ENCODE measurements at places on chromosomes 3 and 15. TPM values are rescaled to one million over a fixed set of nuclear protein-coding genes. Genes with fewer than 3 reads are reported as not detected.

- DNase-seq: peak; percentile 39
Observed at GRCh38 chr15:82647835-82648256, 683 bp upstream of the CPEB1 start.

Gene RGMA
- total RNA-seq: not detected

DNA sequence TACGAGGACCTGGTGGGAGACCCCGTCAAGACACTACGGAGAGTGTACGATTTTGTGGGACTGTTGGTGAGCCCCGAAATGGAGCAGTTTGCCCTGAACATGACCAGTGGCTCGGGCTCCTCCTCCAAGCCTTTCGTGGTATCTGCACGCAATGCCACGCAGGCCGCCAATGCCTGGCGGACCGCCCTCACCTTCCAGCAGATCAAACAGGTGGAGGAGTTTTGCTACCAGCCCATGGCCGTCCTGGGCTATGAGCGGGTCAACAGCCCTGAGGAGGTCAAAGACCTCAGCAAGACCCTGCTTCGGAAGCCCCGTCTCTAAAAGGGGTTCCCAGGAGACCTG, 2.5 kb downstream of the CHST2 start:
- no peak for DNase-seq

GRCh38 chr3:14391033-14391432, 11.4 kb upstream of the SLC6A6 start:
- DNase-seq: no peak

GRCh38 chr3:35042210-35042991, 596.9 kb upstream of the ARPP21 start:
- no peak for DNase-seq

- peak; percentile 57 for DNase-seq
Observed at GRCh38 chr3:1600700-1601418, 497.8 kb upstream of the CNTN4 start.

Gene ATP13A5
- not detected for total RNA-seq

DNA sequence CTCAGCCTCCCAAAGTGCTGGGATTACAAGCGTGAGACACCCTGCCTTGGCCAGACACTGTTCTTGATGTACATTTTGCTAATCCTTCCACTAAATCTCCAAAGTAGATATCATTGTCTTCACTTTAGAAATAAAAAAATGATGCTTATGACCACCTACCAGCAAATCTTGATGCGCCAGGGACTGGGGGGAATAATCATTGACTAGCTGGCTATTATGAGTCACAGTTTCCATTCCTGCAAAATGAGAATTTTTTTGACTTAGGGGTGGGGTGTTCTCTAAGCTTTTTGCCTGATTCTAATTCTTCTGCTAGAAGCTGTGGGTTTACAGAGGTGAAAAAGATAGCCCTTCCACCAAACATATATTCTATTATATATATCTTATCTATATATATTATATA, 17.1 kb upstream of the RFC4 start:
- no peak for DNase-seq

Gene SCG5
- total RNA-seq: not detected

- no peak for DNase-seq
Observed at GRCh38 chr3:9129365-9129764, 120.1 kb downstream of the SRGAP3 start.

GRCh38 chr3:171165499-171165921, 139.0 kb upstream of the SLC2A2 start:
- DNase-seq: no peak

Gene TMIE
- total RNA-seq: 2.2 TPM

- DNase-seq: no peak
Observed at GRCh38 chr3:169528289-169528688, 135.2 kb downstream of the MECOM start.

DNA sequence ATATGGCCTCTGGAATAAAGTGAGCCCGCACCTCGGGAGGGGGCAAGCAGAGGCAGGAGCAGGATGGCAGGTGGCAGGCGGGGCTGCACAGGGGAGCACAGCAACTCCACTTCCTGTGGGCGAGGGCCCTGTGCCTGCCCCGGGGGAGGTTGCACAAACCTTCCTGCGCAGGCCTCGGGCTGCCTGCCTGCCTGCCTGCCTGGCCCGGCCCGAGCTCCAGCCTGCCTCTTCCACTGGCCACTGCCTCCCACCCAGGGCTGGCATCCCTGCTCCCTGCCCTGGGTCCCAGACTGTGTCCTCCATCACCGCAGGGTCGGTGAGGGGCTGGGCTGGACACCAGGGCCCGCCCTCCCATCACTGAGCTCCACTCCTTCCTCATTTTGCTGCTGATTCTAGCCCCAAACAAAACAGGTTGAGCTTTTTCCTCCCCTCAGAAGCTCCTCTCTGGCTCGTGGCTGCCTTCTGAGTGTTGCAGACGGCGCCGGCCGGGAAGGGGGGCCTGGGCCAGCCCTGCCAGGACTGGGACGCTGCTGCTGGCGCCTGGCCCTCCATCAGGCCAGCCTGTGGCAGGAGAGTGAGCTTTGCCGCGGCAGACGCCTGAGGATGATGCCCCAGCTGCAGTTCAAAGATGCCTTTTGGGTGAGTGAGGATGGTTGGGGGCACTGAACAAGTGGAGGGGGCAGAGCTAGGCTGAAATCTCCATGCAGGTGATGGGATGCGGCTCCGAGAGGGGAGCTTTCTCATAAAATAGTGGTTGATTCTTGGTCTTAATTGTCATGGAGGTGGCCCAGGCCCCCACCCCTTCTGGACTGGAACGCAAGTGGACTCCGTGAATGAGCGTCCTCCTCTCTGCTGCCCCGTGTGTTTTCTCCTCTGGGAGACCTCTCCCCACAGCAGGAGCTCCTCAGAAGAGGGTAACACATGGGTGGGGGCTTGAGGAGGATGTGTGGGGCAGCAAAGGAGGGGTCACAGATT, at the start of gene PSTPIP1:
Gene PSTPIP1 (plus strand): TSS at position 156 of the 975 bp plus-strand sequence. CDS start 448 bp downstream, at position 604.
- DNase-seq: peak; percentile 54

- no peak for DNase-seq
Observed at GRCh38 chr15:74954515-74954914, 2.1 kb downstream of the RPP25 start.

Gene SCAPER
- total RNA-seq: 58.5 TPM

GRCh38 chr15:94230431-94230882, 904 bp upstream of the MCTP2 start:
- no peak for DNase-seq

Gene ECE2
- not detected for total RNA-seq

Gene AHSG
- total RNA-seq: not detected

- no peak for DNase-seq
Observed at GRCh38 chr3:36918050-36918449, 26.8 kb downstream of the TRANK1 start.

DNA sequence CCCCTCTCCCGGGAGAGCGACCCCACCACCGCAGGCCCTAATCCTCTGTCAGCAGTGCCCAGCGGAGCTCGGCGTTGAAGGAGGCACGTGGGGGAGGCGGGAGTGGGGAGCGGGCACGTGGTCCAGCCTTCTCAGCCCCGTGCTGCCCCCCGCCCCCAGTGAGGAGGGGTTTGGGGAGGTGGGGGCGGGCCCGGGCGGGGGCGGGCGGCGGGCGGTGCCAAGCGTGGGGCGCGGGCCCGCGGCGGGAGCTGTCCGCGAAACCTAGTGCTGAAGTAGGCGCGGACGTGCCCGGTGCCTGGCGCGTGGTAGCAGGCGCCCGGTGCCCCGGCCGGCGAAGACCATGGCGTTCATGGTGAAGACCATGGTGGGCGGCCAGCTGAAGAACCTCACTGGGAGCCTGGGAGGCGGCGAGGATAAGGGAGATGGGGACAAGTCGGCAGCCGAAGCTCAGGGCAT, at the start of gene CPLX3:
Gene CPLX3 (plus strand): TSS at position 264 of the 456 bp plus-strand sequence. CDS start 77 bp downstream, at position 341.
- peak; percentile 33 for DNase-seq

Gene CTXN2
- not detected for total RNA-seq

Gene MAP1A
- total RNA-seq: 0.39 TPM

Gene ESYT3
- not detected for total RNA-seq

Gene FOXB1
- not detected for total RNA-seq

DNA sequence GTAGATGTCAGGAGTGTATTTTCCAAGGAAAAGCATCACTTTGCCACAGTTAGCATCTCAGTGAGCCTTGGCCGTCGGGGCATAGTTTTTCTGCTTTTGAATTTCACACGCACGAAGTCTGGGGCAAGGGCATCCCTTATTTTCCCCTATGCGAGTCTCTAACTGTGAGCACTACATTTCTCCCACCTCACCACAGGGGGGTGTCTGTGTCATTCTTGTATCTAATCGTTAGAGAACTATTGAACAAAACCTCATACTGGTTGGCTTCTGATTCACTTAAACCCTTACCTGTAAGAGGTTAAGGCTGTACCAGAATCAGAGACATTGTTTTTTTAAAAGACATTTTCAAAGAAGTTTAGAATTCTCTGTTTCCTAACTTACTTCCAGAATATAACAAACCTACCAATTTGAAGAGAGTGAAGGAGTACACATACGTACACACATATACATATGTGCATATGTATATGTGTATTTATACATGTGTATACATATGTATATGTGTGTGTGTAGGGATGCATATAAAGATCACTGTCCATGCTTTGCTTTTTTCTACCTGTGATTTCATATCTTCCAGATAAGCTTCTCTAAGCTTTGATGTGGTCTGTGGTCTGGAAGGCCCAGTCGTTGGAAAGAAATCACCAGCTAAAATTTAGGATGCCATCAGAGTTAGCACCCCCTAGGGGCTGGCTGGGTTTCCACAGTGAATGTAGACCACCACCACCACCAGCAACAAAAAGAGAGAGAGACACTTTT, 49.4 kb downstream of the MYZAP start:
- DNase-seq: no peak

- DNase-seq: no peak
Observed at GRCh38 chr3:128067489-128067888, 15.3 kb downstream of the SEC61A1 start.

DNA sequence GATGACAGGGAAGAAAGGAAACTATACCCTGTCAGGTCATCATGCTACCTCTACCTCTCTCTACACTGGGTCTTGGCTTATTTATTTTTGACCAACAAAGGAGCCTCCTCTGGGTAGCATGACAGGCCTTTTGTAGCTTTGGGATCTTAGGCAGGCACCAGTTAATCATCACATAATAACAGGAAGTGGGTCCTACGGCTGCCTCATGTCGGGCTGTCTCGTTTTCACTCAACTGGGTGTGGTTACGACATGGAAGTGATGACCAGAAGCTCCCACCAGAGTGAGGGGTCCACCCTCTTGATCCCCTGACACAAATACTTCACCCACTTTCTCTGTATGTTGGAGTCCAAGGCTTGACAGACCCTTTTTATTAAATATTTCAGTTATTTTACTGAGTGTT, 105.3 kb downstream of the CD47 start:
- DNase-seq: no peak

- no peak for DNase-seq
Observed at GRCh38 chr3:120637851-120638559, 41.9 kb downstream of the NDUFB4 start.

DNA sequence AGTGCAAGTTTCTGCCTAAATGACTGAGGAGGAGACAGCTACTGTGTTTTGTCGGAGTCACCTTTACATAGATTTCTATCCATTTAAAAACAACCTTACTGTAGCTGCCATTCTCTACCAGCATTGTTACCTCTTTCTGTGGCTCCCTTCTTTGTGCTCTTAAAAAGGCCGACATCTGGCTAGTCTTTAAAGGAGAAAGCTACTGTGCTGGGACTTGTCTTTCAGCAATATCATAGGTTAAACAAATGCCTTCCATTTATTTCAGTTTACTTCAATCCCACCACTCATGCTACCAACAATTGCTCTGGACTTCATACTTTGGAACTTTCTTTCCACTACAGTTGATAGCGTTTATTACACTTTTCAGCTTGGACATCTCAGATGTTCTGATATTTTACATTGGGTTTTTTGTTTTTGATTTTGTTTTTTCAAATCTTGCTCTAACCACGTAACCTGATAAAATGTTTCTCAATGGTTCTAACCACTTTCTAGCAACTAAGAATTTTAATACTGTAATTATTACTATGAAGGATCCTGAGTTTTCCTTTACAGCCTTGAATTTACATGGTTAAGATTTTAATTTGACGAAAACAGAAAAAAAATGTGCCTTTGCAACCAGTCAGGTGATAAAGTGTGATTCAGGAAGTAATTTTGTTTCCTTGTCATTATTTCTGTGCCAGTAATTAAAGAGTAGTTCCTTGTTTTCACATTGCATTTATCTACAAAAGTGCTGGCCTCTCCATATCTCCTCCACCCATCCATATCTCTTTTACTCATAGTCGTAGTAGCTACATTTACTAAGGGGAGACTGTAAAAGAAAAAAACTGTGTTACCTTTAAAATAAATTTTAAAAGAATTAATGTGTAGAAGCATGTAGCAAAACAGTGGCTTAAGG, 1.3 kb upstream of the CBLB start:
- DNase-seq: no peak

GRCh38 chr3:29977360-29977759, 629.0 kb upstream of the TGFBR2 start:
- no peak for DNase-seq

GRCh38 chr15:99578809-99579208, 13.0 kb downstream of the MEF2A start:
- no peak for DNase-seq

DNA sequence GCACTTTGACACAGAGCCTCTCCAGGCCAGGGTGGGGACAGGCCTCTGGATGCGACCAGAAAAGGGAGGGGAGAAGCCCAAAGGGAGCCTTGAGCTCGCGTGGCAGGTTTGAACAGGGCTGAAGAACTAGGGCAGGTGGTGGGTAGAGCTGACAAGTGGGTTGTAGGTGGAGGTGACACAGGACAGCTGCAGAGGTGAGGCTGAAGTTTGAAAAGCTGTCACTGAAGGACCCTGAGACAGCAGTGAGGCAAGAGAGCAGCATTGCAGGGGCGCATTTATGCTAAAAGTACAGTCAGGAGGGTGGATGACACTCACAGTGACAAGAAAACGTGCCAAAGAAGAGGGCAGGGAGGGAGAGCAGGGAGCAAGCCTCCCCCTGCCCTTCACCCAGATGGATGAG, 21.8 kb upstream of the EPB42 start:
- DNase-seq: no peak

- DNase-seq: no peak
Observed at GRCh38 chr15:65712415-65712814, 79.7 kb downstream of the DENND4A start.

DNA sequence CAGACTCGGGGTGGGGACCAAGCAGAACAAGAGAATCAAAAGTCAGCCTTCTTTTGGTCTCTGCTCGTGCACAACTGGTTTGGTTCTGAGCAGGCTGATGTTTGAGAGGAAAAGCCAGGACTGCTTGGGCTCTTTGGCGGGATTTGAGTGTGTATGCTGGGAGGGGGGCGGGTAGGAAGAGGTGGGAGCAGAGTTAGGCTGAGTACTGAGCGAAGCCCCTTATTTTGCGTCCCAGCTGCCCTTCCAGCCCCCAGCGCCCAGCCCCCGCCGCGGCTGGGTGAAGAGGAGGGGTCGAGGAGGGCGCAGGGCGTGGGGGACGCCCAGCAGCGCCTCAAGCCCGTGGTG, 153.5 kb upstream of the GOLIM4 start:
- DNase-seq: no peak

DNA sequence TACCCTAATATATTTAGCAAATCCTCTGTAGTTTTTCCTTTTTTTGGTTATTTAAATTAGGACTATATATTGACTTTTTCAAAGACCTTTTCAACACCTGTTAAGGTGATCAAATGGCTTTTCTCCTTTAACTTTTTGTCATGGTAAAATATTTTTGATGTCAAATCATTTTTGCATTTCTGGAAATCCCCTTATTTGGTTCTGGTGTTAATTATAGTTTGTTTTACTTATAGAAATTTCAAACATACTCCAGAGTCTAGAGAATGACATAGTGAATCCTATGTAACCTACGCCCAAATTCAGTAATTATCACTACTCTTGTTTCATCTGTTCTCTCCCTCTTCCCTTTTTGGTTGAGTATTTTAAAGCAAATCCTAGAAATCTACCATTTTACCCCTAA, 121.3 kb upstream of the TBL1XR1 start:
- DNase-seq: no peak

GRCh38 chr3:182971637-182972036, 8.7 kb downstream of the DCUN1D1 start:
- DNase-seq: no peak
